Activated CD8-positive, alpha-beta T cell treated with anti-CD3 and anti-CD28 coated beads for 36 hours (primary cell): ENCODE measurements at places on chromosomes 5 and 9. TPM values are rescaled to one million over a fixed set of nuclear protein-coding genes. Genes with fewer than 3 reads are reported as not detected.

DNA sequence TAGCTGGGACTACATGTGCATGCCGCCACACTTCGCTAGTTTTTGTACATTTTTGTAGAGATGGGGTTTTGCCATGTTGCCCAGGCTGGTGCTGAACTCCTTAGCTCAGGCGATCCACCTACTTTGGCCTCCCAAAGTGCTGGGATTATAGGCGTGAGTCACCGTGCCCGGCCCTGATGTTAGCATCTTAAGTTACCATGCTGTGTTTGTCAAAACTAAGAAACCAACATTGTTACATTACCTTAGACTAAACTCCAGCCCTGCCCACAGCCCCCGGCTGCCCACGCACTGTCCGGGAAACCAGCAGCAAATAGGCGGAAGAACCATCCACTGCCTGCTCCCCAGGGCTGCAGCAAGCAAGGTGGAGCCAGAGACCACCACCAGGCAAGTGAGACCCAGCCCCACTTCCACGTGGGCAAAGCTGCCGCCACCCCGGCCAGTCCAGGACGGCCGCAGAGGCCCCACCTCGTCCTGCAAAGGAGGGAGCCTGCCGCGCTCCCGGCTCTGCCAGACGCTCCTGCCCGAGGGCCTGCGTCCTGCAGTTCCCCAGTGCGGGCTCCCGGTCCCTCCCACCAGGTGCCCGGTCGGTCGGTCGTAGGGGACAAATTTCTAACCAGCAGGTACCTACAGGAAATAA, 35.7 kb upstream of the TXN start:
- H3K4me3 ChIP-seq, result no peak overlapping the region
- no peak overlapping the region for H3K27ac ChIP-seq
- H3K27me3 ChIP-seq, result no peaks in the 10 kb centered on the region
- H3K36me3 ChIP-seq, result no peaks in the 10 kb centered on the region

- H3K27ac ChIP-seq, result no peak overlapping the region
- H3K4me3 ChIP-seq, result no peak overlapping the region
- DNase-seq, result no peak
These were observed 256.0 kb downstream of the PAPPA start for GRCh38 chr9:116409638-116410037.

GRCh38 chr9:90853945-90854344, 52.3 kb downstream of the SYK start:
- no peaks in the 10 kb centered on the region for H3K27me3 ChIP-seq
- no peak for DNase-seq
- no peak overlapping the region for H3K27ac ChIP-seq
- H3K4me3 ChIP-seq, result no peak overlapping the region

- no peaks in the 10 kb centered on the region for H3K27me3 ChIP-seq
- H3K36me3 ChIP-seq, result no peaks in the 10 kb centered on the region
- no peak overlapping the region for H3K4me3 ChIP-seq
These were observed 398.9 kb upstream of the WWC1 start for GRCh38 chr5:167892352-167893115.

DNA sequence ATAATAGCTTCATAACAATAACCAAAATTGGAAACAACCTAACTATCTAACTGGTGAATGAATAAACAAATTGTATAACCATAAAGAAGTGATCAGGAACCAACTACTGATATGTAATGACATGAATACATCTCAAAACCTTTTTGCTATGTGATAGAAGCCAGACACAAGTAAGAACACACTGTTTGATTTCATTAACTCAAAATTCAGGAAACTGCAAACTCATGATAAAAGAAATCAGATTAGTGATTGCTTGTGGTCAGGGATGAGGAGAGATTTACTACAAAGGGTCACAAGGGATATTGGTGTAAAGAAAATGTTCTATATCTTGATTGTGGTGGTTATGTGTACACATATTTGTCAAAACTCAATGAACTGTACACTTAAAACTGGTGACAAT, 22.6 kb upstream of the BRINP1 start:
- no peaks in the 10 kb centered on the region for H3K36me3 ChIP-seq
- H3K4me3 ChIP-seq, result no peak overlapping the region
- H3K27ac ChIP-seq, result no peak overlapping the region
- DNase-seq, result no peak
- no peaks in the 10 kb centered on the region for H3K4me1 ChIP-seq

DNA sequence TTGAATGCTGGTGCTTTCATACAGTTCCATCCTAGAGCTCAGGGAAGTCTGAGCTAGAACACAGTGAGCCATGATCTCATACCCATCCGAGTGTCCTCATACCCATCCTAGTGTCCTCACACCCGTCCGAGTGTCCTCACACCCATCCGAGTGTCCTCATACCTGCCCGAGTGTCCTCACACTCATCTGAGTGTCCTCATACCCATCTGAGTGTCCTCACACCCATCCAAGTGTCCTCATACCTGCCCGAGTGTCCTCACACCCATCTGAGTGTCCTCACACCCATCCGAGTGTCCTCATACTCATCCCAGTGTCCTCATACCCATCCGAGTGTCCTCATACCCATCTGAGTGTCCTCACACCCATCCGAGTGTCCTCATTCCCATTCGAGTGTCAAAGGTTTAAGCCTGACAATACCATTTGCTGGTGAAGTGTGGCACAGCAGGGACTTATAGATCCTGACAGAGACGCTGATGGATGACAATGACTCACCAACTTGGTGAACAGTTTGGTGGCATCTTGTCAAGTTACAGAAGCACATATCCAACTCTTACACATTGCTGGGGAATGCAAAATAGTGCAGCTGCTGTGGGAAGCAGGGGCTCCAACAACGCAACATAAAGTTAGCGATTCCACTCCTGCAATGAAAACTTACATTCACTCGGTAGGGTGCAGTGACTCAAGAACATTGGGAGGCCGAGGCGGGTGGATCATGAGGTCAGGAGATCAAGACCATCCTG, 77.0 kb upstream of the COL5A1 start:
- no peak for DNase-seq
- H3K4me1 ChIP-seq, result no peaks in the 10 kb centered on the region
- no peaks in the 10 kb centered on the region for H3K27me3 ChIP-seq
- H3K36me3 ChIP-seq, result no peaks in the 10 kb centered on the region
- H3K27ac ChIP-seq, result no peak overlapping the region
- no peak overlapping the region for H3K4me3 ChIP-seq

GRCh38 chr5:171770153-171770552, 15.5 kb upstream of the SMIM23 start:
- H3K36me3 ChIP-seq, result no peaks in the 10 kb centered on the region
- H3K4me1 ChIP-seq, result no peaks in the 10 kb centered on the region
- no peak overlapping the region for H3K4me3 ChIP-seq
- peaks cover 9% of the 10 kb centered on the region for H3K27me3 ChIP-seq
- no peak overlapping the region for H3K27ac ChIP-seq
- no peak for DNase-seq

The PPP3R2 gene
- total RNA-seq, result not detected

The POU5F2 gene
- total RNA-seq, result 0.51 TPM

The C9orf78 gene
- total RNA-seq, result 44.5 TPM
